ENCODE measurements at places on chromosomes 3 and 15.
A peak's percentile ranks its signal among the peaks of the same experiment; 100 is the strongest.

DNA sequence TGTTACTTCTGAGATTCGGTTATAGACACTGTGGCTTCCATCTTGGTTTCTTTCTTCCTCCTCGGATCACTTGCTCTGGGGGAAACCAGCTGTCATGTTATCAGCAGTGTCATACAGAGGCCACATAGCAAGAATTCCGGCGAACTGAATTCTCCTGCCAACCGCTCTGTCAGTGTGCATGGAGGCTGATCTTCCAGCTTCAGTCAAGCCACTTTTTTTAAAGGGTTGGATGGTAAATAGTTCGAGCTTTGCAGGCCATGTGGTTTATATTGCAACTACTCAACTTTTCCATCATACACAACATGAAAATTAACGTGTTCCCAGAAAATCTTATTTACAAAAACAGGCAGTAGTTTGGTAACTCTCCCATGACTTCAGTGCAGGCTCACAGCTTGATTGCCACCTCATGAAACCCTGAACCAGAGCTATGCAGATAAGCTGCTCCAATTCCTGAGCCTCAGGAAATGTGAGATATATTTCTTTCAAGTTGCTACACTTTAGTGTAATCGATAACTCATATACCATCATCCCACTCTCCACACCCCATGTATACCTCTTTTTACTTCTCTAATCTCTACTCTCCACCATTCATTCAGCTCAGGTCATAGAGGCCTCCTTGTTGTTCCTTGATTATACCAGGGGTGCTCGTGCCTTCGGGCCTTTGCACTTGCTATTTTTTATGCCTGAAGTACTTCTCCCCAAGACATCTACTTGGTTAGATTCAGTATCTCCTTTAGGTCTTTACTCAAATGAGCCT lies 7.2 kb downstream of the RPL22L1 start:
- DNase-seq = no peak

- DNase-seq = peak; percentile 40
These were observed 25.2 kb downstream of the OXNAD1 start for GRCh38 chr3:16290007-16290826.

DNA sequence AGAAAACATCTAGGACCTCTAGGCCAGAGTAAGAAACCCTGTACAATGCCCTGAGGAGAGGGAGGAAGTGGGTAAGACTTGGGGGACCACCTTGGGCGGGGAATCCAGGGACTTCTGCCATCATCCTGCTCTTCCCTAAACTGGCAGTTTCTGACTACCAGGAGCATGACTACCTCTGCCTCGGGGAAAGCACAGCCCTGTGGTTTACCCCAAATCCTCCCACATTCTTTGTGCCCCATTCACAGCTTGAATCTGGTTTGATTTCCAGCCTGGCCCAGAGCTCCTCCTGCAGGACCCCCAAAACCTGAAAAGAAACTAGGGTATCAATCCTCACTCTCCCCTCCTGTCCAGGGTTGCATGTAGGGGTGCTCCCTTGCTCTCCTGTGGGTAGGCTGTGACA lies 4.7 kb downstream of the C3orf18 start:
- DNase-seq = no peak

DNA sequence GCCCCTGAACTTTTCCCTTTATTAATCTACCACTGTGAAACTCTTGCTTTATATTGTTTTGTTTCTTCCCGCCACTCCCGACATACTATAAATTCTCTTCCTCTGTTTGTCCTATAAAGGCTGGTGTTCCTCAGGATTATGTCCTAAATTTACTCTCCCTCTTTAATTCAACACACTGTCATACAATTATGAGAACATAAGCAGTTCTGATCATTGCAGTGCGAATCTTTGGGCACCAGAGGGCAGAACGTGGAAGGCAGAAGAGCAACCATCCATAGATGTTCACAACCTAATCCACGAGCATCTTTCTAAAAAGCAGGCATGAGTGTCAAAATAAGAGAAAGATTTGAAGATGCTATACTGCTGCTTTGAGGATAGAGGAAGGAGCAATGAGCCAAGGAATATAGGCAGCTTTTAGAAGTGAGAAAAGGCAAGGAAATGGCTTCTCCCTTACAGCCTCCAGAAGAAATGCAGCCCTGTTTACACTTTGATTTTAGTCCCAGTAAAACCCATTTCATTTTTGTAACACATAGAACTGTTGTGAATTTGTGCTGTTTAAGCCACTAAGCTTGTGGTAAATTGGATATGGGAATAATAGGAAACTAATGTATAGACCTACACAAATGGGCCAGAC lies 179.4 kb downstream of the GBE1 start:
- peak; percentile 20 for DNase-seq

DNA sequence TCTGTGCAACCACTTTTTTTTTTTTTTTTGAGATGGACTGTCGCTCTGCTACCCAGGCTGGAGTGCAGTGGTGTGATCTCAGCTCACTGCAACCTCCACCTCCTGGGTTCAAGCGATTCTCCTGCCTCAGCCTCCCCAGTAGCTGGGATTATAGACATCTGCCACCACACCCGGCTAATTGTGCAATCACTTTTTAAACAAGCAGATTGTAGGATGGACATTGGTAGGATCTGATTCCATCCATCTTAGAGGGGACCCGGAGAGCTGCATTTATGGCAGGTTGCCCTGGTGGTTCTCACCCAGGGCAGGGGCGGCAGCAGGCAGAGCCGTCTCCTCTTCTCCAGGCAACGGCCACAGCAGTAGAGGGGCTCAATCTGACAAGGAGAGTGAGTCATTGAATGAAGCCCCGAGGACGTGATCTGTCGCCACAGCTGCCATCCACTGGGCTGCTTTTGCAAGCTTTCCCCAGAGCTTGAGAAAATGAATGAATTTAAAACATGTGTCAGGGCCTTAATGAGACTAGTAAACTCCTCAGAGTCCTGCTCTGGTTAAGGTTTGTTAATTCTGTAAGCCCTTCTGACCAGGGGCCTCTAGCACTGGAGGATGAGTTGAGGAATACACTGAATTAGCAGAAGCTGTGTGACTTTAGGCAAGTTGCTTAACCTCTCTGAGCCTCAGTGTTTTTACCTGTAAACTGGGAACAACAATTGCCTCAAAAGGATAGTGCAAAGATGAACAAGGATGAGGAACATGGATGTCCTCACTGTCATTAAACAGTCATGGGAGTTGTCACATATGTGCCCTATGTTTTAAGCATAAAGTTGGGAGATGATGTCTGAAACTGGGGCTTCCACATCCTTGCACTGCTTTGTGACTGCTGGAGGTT lies 129.1 kb downstream of the ASB7 start:
- no peak for DNase-seq

GRCh38 chr3:155135003-155135402 lies 54.9 kb downstream of the MME start:
- no peak for DNase-seq

GRCh38 chr15:78950343-78950742 lies 5.5 kb upstream of the CTSH start:
- no peak for DNase-seq

DNA sequence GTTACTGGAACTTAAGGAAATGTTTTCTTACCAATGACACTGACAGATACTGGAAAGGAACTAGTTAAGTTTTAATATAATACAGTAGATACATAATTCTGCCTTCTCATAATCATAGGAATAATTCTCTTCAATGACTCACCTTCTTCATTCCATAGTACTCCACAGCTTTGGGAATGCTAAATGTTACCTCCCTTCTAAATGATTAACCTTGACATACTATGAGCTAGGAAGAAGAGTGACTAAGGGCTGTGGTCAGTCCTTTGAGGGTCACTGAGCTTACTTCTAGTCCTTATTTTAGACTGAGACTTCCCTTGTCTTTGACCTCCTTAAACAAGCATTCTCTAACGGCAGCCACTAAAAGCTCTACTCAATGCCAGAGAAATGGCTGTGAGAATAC lies 69.6 kb upstream of the PPIB start:
- no peak for DNase-seq

DNA sequence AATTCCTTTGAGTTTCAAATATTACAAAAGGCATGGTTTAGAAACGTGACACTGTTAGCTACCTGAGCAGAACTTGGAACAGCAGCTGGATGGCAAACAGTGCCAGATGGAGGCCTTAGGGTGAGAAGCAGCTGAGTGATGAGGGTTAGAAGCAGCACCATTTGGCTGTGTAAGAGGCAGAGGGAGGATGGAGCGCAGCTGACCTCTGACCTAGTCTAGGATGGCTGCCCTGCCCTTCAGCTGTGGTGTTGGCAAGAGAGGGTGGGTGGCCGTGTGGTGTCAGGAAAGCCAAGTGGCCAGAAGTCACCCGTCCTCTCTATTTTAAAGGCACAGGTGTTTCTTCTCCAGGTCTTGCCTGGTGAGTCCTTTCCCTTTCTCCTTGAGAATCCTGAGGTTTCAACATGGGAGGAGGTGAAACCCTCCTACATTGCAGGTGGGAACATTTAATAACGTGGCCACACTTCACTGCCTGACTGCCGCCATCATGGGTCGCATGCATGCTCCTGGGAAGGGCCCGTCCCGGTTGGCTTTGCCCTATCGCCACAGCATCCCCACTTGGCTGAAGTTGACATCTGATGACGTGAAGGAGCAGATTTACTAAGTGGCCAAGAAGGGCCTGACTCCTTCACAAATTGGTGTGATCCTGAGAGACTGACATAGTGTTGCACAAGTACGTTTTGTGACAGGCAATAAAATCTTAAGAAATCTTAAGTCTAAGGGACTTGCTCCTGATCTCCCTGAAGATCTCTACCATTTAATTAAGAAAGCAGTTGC lies 17.6 kb downstream of the BCL2L10 start:
- no peak for DNase-seq

GRCh38 chr15:92693691-92694331 lies 38.2 kb upstream of the FAM174B start:
- DNase-seq = peak; percentile 39

- DNase-seq = no peak
These were observed 173.2 kb downstream of the ALCAM start for GRCh38 chr3:105539897-105540296.

DNA sequence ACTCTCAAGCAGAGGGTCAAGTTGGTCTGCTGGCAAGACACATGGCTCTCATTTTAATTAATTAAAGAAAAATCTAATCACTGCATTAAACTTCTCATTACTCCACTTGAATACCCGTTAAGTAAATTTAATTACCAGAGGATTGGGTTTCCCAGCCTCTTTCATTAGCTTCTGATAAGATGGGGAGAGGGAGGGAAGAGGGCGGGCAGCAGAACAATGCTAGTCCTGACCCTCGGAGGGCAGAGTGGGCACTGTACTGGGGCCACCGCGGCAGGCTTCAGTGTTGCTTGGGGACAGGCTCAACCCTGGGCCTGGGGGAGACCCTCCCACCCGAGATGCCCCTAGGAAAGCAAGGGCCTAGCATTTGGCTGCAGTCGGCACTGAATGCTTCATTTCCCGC lies 55.6 kb upstream of the LINGO1 start:
- DNase-seq = peak; percentile 62

- DNase-seq = no peak
These were observed 42.1 kb upstream of the TASOR start for GRCh38 chr3:56725175-56725574.

- no peak for DNase-seq
These were observed 37.8 kb downstream of the EHHADH start for GRCh38 chr3:185215873-185216606.

DNA sequence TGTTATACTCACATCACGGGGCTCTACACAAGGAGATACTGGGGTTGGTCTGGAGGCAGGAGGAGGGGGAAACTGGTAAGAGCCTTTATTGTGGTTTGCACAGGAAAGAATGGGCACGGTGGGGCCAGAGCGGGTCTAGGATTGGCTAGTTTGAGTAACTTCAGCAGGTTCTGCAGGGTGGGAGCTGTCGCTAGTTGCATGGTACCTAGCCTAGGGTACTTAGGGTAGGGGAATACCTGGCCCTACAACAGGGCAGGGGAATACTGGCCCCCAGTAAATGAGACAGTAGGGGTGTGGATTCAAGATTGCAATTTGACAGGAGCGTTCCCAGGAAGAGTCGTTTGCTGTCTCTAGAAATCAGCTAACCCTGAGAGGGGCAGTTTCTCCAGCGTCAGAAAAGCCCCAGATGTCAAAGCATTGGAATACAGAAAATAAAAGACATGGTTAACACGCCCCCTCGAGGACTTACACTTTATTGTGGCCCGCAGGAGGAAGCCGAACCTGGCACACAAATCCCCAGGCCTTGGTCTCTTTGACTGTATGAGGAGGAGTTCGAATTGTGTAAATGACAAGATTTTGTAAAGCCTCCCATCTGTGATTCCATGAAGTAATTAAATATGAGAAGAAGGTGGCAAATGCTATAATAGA lies 32.0 kb downstream of the ST8SIA2 start:
- DNase-seq = no peak

DNA sequence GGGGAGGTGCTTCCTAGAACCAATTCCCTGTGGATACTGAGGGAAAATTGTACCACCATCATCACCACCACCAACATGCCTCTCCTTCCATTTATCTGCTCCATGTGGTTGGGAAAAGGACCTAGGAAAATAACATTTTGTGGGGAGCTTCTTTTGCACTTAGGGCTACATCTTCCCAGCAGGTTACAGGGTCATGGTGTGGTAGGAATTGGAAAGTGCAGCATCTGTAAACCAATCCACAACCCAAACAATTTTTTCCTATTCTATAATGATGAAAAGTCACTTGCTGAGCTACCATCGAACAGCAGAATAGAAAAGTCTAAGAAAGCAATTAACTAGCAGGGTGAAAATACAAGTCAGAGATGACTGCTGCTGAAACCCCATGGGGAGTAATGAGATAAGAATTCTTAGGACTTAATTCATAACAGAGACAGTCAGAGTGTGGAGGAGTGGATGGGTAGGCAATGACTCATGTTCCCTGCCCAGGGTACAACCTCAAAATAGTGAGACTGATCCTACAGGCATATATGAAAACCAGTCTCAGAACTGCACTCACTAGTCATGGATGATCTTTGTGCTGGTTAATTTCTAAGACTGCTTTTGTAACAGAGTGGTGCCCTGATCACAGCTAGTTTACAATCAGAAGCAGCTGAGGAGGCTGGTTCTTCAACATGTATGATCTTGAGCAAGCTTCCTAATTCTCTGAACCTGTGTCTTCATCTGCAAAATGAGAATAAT lies 38.1 kb upstream of the LEKR1 start:
- no peak for DNase-seq

DNA sequence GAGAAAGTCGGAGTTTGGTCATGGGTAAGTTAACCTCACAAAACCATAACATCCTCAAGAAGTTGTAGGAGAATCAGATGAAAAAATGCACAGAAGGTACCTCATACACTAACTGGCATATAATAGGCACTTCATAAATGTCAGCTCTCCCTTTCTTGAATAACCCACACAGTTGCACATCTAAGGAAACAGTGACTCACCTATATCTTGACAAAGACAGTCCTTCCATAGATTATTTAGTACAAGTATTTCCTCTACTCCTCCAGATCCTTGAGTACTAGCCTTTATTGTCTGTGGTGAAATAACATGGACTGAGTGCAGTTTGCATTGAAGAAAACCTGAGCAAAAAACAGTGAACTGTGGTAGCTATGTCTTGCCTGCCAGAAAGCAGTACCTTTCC lies 46.6 kb downstream of the MAGI1 start:
- no peak for DNase-seq

DNA sequence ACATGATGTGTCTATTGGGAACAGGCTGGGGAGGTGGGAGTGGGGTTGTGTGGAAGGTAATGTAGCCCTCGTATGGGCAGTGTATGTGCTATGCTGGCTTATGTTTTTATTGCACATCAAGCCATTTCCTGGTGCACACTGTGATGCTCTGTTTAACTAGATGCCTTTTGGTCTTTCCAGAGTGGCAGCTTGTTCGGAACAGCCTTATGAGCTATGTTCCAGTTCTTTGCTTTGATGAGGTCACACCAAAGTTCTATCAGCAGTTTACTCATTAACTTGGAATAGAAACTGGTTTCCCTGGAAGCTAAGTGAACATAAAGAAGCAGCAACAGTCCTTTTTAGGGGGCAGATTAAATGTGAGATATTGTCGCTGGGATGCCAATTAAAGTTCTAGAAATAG lies 133.9 kb downstream of the DIPK2A start:
- no peak for DNase-seq

Data from retina (tissue), 1 donor.